ENCODE measurements at places on chromosomes 13 and 19. TPM values are rescaled to one million over a fixed set of nuclear protein-coding genes. Genes with fewer than 3 reads are reported as not detected.

DNA sequence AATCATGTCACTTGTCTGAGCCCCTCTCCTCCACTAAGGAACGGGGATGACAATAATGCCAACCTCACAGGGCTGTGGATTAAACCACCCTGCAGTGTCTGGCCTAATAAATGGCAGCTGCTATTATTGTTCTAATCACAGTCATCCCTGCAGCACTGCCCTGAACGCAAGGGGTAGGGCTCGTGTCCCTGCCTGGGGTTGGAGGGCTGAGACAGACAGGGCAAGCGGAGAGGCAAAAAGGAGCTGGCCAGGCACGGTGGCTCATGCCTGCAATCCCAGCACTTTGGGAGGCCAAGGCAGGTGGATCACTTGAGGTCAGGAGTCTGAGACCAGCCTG lies 10.2 kb upstream of the KPTN start:
- no peak for DNase-seq
- no peaks in the 10 kb centered on the region for H3K4me1 ChIP-seq
- no peak overlapping the region for H3K27ac ChIP-seq
- no peaks in the 10 kb centered on the region for H3K27me3 ChIP-seq

Gene LMO7
- polyA plus RNA-seq: 4.2 TPM

DNA sequence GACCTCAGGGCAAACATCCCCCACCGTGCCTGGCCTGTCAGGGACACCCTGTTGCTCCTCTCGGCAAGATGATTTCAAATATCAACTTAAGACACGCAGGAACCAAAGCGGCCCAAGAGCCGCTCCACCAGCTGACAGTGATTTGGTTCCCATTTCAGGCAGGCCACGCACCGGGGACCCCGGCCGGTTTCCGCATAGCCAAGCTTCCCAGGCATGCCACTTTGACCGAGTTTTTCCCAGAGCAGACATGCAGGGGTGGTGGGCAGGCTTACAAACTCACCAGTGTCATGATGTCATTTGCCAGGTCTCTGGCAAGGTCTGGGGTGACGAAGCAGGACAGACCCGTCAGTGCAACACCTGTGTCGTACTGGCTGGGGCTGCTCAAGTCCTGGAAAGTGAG lies 19.2 kb downstream of the AP3D1 start:
- H3K4me1 ChIP-seq: no peaks in the 10 kb centered on the region
- peaks cover 47% of the 10 kb centered on the region for H3K36me3 ChIP-seq
- no peak overlapping the region for H3K4me3 ChIP-seq
- no peak for DNase-seq
- no peaks in the 10 kb centered on the region for H3K27me3 ChIP-seq

DNA sequence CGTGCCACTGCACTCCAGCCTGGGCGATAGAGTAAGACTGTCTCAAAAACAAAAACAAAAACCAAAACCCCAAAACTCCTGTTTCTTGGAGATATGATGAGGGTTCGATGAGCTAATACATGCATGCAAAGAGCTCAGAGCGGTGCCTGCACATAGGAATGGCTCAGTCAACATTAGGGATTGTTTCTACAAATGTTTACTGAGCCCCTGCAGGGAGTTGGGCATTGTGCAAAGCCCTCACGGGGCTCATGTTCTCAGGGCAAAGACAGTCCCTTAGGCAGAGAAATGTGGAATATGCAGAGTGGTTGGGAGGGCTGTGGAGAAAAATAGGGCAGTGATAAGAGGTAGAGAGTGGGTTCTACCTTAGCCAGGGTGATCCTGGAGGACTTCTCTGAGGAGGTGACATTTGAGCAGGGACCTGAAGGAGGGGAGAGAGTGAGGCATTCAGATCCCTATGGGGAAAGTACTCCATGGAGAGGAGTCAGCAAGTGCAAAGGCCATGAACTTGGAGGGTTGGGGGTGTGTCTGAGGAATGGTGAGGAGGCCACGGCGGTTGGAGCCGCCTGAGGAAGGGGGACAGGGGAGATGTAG lies 1.5 kb upstream of the EHD2 start:
- peaks cover 5% of the 10 kb centered on the region for H3K4me1 ChIP-seq
- H3K36me3 ChIP-seq: no peaks in the 10 kb centered on the region
- H3K27ac ChIP-seq: no peak overlapping the region
- H3K27me3 ChIP-seq: peaks cover 8% of the 10 kb centered on the region

DNA sequence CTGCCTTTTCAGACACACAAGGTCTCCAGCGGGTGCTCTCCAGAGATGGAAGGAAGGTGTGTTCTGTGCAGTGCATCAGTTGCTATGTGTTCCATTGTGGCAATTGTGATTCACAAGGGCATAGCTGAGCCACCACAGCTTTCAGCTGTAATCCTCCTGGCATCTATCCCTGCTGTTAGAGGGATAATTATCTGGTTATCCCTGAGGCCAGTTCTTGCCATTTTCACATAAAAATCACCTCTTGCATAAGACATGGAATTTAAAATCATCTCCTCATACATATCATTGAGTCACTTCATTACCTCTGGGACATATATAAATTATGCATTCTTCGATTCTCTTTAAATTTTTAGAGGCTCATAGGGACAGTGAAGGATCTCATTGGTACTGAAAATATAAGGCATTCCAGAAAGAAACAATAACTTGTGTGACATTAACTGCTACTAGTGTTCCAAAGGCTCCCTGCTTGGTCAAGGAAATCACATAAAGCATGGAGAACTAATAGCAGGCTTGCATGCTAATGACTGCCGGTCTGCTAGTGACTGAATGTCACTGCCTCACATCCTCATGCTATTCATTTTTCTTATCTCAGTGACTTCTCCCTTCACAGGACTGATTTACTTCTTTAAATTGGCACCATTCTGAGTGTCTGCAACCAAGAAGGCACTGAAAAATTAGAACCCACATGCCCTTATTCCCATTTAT lies 214.0 kb downstream of the ENOX1 start:
- no peaks in the 10 kb centered on the region for H3K36me3 ChIP-seq
- H3K27ac ChIP-seq: no peak overlapping the region
- no peaks in the 10 kb centered on the region for H3K4me1 ChIP-seq
- DNase-seq: no peak
- H3K27me3 ChIP-seq: peaks cover 3% of the 10 kb centered on the region

DNA sequence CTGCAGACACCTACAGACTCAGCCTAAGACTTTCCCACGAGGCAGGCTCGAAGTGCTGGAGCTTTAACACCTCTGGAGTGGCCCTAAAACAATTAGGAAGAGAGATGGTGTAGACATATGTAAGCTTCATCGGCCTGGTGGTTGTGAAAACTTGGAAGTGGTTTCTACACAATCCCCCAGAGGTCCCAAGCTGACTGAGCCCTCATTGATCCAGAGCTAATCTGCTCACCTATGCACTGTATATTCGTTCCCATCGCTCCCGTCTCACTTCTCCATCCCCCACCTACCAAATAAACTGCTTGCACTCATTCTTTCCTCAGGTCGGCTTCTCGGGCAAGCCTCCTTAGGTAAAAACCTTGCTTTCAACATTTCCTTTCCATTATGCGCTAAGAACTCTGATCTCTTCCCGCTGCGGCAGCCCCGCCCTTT lies 767 bp upstream of the ZNF793 start:
- peak overlapping the region; percentile 99 for H3K4me3 ChIP-seq
- H3K36me3 ChIP-seq: peaks cover 10% of the 10 kb centered on the region
- peak overlapping the region; percentile 96 for H3K27ac ChIP-seq
- DNase-seq: no peak
- peaks cover 10% of the 10 kb centered on the region for H3K4me1 ChIP-seq

- H3K4me1 ChIP-seq: no peaks in the 10 kb centered on the region
- H3K4me3 ChIP-seq: no peak overlapping the region
- H3K36me3 ChIP-seq: no peaks in the 10 kb centered on the region
Observed at GRCh38 chr13:37181620-37182019, 76.2 kb upstream of the CSNK1A1L start.

GRCh38 chr19:2719920-2720776 lies 1.0 kb downstream of the DIRAS1 start:
- H3K27me3 ChIP-seq: no peaks in the 10 kb centered on the region
- peaks cover 5% of the 10 kb centered on the region for H3K4me1 ChIP-seq
- no peaks in the 10 kb centered on the region for H3K36me3 ChIP-seq
- H3K27ac ChIP-seq: no peak overlapping the region

Gene CYP4F2
- not detected for polyA plus RNA-seq

Gene MPND
- polyA plus RNA-seq: 7.2 TPM

- no peak overlapping the region for H3K27ac ChIP-seq
- no peaks in the 10 kb centered on the region for H3K27me3 ChIP-seq
- no peak overlapping the region for H3K4me3 ChIP-seq
- peaks cover 57% of the 10 kb centered on the region for H3K36me3 ChIP-seq
- DNase-seq: no peak
Observed at GRCh38 chr19:49615861-49616260, 24.1 kb downstream of the RRAS start.

- DNase-seq: no peak
- H3K4me3 ChIP-seq: no peak overlapping the region
- H3K27ac ChIP-seq: no peak overlapping the region
- no peaks in the 10 kb centered on the region for H3K4me1 ChIP-seq
Observed at GRCh38 chr13:80668452-80668851, 327.5 kb upstream of the SPRY2 start.

Gene DCT
- polyA plus RNA-seq: 0.10 TPM

Gene SERTM1
- not detected for polyA plus RNA-seq

DNA sequence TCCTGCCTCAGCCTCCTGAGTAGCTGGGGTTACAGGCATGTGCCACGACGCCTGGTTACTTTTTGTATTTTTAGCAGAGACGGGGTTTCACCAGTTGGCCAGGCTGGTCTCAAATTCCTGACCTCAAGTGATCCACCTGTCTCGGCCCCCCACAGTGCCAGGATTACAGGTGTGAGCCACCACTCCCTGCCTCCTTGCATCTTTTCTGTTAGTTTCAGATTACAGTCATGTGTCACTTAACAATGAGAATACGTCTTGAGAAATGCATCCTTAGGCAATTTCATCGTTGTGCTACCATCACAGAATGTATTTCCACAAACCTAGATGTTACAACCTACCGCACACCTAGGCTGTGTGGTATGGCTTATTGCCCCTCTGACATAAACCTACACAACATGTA lies 180.4 kb downstream of the TM9SF2 start:
- H3K36me3 ChIP-seq: no peaks in the 10 kb centered on the region
- H3K27ac ChIP-seq: no peak overlapping the region
- no peaks in the 10 kb centered on the region for H3K27me3 ChIP-seq
- no peaks in the 10 kb centered on the region for H3K4me1 ChIP-seq

DNA sequence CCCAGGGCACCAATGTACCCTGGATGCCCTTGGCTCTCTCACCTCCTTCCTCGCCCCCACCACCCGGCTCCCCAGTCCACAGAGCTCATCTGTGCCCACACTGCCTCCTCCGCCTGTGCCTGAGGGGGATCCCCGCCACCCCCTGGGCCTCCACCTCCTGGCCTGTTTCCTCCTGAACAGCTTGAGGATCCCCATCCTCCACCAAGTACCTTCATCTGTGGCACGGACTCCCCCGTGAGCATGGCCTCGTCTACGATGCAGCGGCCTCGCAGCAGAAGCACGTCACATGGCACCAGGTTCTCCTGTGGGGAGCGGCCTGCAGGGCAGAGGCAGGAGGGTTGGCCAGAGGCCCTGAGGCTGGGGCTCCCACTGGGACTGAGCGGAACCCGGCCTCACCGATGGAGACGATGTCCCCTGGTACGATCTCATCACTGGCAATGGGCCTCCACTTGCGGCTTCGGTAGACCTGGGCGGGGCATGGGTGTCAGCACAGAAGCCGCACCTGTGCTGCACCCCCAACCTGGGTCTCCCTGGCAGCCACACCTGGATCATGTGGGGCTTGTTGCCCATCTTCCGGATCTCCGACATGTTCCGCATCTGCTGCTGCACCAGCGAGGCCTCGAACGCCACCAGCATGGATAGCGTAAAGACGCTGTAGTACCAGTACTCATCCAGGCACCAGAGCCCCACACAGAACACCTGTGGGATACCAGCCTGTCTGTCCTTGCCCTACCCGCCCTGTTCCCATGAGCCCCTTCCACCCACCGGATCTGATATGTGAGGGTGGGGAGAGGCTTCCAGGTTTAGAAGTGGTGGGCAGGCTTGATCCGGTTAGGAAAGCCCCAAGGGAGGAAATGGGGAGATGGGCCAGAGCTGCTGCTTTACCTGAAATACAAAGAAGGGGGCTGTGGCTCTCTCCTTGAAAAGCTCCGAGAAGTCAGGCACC lies 6.8 kb downstream of the ATP13A1 start:
- no peak for DNase-seq
- no peaks in the 10 kb centered on the region for H3K27me3 ChIP-seq
- peaks cover 18% of the 10 kb centered on the region for H3K4me1 ChIP-seq
- H3K36me3 ChIP-seq: peaks cover 80% of the 10 kb centered on the region

Gene IZUMO4
- polyA plus RNA-seq: 0.82 TPM

DNA sequence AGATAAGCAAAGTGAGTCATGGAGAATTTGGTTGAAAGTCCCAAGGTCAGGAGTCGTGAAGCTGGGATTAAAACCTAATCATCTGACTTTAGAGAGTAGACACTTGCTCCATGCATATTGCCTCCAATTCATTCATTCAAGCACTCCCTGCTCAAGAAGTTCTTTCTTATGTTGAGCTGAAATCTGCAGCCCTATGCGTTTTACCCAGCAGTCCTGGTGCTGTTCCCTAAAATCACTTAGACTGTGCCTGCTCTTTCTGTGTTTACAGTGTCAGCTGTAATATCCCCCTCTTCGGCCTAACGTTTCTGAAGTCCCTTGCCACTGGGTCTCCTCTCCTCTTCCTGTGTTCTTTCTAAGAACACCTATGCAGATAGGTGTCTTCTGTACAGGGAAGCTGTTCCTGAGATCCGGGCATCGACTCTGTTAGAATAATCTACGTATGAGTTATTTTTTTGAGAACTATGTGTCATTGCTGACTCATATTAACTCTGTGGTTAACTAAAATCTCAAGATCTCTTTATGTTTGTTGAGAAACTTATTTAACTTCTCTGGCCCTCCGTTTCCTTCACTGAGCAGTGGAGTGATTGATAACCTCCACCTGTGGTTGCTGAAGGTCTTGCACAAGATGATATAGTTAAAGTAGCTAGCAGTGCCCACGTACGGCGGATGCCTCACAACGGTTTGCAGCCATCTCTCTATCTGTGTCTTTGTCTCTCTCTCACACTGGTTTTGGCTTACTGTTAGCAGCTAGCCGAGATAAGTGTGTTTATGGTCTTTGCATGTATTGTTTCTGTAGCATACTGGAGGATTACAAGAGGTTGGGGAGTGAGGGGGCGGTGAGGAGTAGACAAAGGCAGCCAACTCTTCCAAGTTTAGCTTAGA lies 4.7 kb downstream of the ALOX5AP start:
- peak overlapping the region; percentile 78 for H3K4me3 ChIP-seq
- H3K4me1 ChIP-seq: peaks cover 84% of the 10 kb centered on the region
- H3K27ac ChIP-seq: peak overlapping the region; percentile 84
- DNase-seq: peak; percentile 55

- no peaks in the 10 kb centered on the region for H3K4me1 ChIP-seq
- H3K4me3 ChIP-seq: no peak overlapping the region
- H3K36me3 ChIP-seq: no peaks in the 10 kb centered on the region
- no peak overlapping the region for H3K27ac ChIP-seq
Observed at GRCh38 chr13:39326469-39327171, 276.4 kb downstream of the LHFPL6 start.

DNA sequence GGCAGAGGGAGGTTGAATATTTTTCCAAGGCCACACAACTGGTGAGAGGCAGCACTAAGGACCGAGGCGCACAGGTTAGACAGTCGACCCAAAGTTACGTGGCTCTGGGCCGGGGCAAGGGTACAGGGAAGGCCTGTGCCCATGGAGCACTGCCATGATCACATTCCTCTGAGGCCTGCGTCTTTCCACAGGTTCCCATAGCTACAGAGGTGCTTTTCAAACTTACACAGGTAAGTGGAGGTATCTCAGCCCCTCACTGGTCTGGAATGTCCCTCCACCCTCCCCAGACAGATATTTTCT lies 814 bp downstream of the ZNF211 start:
- H3K36me3 ChIP-seq: peaks cover 47% of the 10 kb centered on the region
- no peak for DNase-seq
- no peak overlapping the region for H3K27ac ChIP-seq
- H3K4me1 ChIP-seq: peaks cover 15% of the 10 kb centered on the region
- H3K27me3 ChIP-seq: no peaks in the 10 kb centered on the region

GRCh38 chr13:28609926-28610325 lies 49.0 kb upstream of the POMP start:
- no peak overlapping the region for H3K27ac ChIP-seq
- DNase-seq: no peak
- no peaks in the 10 kb centered on the region for H3K27me3 ChIP-seq
- H3K4me1 ChIP-seq: peaks cover 7% of the 10 kb centered on the region
- H3K4me3 ChIP-seq: no peak overlapping the region

Measured in CD4-positive, CD25-positive, alpha-beta regulatory T cell (primary cell).